ENCODE measurements at places on chromosomes 5 and 9.
A peak's percentile ranks its signal among the peaks of the same experiment; 100 is the strongest.

GRCh38 chr9:137967280-137967953, 89.8 kb downstream of the CACNA1B start:
- no peak for DNase-seq

DNA sequence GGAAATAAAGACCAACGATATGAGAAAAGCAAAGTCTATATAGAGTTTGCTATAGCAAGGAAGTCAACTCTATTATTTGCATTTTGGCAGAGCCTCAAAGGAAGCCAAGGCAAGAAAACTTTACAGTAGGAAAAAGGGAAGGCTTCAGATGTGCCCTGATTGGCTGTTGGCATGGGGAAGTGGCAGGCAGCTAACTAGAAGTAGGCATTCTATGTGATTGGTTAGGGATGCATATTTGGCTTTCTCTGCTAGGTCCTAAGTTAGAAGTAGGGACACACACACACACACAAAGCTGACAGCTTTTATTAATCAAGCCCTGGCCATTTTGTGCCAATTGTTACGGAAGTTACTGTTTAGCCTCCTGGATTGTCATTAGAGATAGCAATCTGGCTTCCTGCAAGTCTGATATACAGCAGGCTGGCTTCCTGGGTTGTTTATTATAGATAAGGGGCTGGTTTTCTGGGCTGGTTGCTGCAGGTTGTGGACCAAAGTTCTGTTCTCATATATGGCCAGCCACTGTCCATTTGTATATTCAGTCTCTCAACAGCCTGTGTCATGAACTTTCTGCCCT, 308.1 kb upstream of the GRAMD2B start:
- DNase-seq, result no peak

DNA sequence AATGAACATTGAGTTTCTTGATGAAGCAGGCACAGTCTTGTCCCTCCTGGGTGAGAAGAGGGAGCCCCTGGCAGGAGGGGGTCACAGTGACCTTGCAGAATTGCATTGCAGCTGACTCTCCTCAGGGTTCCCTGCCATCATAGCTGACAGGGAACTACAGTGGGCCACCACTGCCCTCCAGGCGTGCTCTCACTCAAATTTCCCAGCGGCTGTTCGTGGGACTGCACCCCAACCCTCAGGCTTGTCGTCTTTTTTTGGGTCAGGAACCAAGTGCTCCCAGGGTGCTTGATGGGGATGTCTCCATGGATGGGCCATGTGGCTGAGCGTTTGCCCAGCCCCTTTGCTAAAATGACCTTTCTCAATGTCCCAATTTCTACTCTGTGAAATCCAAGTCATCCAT, 215.8 kb downstream of the MELK start:
- DNase-seq, result no peak

GRCh38 chr5:35133186-35133585, 85.4 kb upstream of the AGXT2 start:
- DNase-seq, result no peak

DNA sequence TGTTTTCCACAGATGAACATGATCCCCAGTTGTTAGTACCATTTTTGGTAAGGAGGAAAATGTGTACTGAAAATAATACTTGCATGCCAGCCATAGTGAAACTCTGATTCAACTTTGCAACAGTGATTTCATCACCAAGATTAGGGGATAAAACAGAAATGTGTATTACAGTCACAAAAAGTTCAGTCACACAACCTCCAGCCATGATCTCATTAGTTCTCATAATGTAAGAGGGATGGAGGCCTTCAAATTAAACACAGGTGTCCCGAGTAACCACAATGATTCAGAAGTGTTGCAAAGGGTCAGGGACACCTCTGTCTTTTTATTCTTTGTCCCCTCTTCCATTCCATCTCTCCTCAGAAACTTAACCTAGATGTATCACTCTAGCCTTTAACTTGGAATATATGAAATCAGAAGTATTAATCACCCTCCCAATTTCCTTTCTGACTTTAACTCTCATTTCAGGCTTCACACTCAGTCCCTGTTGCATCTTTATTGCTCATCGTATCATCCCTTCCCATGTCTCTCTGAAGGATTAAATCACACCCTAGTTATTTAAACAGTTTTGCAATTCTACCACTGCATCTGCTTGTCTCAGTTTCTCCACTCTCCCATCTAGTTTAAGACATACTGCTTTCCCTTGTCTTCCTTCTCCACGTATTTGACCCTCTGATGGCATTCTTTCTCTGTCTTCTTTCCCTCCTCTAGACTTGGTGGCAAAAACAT, 291.2 kb downstream of the ADAMTS6 start:
- no peak for DNase-seq

DNA sequence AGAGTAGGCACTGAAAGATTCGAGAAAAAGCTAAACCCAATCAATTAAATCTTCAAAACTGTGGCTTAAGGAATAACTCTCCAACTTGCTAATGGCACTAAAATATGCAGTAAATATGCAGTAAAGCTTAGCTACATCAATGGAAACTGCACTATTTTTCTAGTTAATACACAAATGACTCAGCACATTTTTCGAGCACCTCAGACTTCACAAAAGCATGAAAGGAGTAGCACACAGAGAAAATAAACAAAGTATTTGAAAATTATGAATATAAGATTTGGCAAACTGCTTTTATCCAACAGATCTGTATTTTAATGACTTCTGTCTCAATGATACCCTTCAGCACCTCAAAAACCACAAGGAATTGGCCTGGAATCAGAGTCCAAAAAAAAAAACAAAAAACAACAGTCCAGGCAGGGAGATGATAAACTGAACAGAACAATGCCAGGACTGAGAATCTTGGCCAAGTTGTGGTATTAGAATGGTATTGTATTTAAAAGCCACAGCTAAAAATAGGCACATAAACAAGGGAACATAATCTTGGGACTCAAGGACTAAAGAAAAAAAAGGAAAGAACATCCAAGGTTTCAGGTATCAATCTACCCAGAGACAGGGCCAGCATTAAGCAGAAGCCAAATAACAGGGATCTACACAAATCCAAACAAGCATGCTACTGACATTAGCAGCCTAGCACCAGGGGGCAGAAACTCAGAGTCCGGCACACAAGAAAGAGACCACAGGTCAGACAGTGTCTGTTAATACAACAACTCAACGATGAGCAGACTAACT, 21.4 kb downstream of the TMEM245 start:
- no peak for DNase-seq

DNA sequence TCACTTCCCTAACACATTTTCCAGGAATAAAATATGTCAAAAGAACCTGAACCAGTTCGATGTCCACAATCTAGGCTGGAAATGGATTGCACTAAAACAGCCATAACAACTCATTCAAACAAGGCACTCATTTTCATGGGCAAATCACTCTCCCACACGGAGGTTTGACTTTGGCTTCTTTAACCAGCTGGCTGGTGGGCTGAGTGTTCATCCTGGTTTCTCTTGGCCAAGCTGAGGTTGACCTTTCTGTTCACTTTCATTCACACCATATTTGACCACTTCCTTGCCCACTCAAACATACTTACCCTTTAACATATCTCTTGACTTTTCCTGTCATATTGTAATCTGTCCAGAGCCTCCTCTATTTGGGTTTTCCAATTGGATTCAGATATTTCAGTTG, 5.4 kb downstream of the IL7R start:
- DNase-seq, result peak; percentile 26

GRCh38 chr9:78236551-78236910, 656 bp downstream of the CEP78 start:
- DNase-seq, result no peak

- no peak for DNase-seq
Measured at GRCh38 chr9:3014178-3014577, 170.3 kb upstream of the PUM3 start.

DNA sequence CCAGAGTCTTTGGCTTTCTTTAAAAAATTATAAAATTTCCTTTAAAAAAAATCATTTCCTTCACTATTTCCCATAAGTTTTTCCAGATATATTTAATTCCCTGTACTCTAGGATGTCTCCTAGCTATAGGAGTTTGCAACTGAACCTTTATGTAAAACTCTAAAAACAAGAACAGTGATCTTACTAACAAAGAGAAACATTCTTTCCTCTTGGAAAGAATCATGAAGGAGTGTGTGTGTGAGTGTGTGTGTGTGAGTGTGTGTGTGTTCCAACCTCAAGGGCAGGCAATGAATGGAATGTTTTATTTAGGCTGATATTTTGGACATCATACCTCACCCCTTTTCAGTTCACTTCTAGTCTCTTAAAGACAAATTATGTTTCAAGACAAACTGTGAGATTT, 309.2 kb downstream of the CEMIP2 start:
- DNase-seq, result no peak

DNA sequence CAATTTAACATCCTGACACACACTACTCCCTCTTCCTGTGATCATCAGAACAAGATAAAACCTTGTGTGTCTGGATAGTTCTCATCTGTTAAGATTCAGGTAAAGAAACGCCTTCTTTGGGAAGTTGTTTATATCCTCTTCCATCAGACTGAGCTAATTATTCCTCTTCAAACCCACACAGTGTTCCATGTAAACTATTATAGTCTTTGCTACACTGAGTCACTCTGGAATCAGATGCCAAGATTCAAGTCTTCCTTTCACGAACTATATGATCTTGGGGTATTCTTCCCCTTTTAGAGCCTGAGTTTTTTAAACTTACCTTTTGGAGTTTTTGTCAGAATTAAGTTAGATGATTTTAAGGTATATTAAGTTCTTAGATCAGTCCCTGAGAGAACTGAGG, 2.0 kb downstream of the OR1J1 start:
- DNase-seq, result no peak

GRCh38 chr9:91978740-91979414, 28.8 kb upstream of the ROR2 start:
- DNase-seq, result no peak

GRCh38 chr9:133532937-133533668, 1.4 kb upstream of the ADAMTSL2 start:
- peak; percentile 33 for DNase-seq

- DNase-seq, result no peak
Measured at GRCh38 chr5:87966213-87966612, 302.4 kb downstream of the TMEM161B start.

DNA sequence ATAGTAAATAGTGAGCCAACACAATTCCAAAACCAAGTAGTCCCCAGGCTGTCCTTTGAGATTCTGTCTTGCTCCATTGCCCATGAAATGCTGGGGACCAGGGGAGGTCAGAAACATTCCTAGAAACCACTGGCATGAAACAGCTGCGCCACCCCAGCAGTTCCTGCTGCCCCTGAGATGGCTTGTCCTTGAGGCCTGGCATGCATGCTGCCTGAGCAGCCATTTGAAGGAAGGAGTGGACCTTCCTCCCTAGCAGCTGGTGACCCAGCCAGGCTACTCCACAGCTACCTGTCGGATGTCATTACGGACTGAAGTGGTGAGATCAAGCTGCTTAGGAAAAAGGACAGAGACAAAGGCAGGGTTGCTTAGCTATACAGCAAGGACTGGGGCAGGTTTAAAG, 260.6 kb downstream of the DENND1A start:
- DNase-seq, result no peak

DNA sequence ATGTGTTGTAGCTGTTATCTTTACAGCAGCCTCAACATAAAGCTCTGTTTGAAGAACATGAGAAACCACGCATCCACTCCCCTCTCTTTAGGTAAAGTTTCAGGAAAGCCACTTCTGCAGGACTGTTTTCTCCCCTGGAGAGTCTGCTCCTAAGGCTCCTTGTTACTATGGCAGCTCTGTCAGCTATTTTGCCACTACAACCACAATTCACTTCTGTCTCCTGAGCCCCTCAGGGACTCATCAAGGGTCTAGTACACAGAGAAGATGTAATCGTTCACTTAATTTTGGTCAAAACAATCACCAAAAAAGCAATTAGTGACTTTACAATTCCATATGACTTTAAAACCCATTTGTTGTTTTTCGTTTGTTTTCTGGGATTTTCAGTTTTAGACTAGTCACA, 157.7 kb downstream of the FBN2 start:
- DNase-seq, result no peak

GRCh38 chr9:92179286-92180001, 64.2 kb upstream of the SPTLC1 start:
- no peak for DNase-seq

DNA sequence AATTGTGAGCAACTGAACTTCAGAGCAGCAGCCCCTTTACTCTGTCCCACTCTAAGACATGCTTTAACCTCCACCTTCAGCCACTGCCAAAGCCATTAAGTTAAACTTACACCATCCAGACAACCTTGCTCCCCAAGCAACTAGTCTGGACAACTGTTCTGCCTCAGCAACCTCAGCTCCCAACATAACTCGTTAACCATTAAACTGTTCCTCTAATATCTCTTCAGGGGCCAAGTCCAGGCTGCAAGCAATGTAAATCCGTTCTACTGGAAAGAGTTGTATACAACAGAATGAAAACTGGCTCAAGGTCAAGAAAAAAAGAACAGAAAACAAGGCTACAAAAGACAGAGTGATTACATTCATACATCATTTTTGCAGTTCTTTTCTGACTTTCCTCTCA, 131.7 kb upstream of the TARS1 start:
- DNase-seq, result no peak

DNA sequence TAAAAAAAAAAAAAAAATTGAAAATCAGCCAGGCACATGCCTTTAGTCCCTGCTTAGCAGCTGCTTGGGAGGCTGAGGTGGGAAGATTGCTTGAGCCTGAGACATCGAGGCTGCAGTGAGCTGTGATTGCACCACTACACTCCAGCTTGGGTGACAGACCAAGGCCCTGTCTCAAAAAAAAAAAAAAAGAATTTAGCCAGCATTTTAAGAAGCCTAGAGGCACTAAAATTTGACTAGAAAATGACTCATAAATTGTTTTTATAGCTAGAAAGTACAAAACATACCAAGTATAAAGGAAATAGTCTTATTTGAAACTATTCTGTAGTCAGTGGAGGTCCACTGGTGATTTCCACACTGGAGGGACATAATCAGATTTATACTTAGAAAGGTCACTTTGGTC, 17.5 kb downstream of the LRRC70 start:
- DNase-seq, result no peak

- DNase-seq, result no peak
Measured at GRCh38 chr5:115351356-115352195, 55.1 kb upstream of the CCDC112 start.

DNA sequence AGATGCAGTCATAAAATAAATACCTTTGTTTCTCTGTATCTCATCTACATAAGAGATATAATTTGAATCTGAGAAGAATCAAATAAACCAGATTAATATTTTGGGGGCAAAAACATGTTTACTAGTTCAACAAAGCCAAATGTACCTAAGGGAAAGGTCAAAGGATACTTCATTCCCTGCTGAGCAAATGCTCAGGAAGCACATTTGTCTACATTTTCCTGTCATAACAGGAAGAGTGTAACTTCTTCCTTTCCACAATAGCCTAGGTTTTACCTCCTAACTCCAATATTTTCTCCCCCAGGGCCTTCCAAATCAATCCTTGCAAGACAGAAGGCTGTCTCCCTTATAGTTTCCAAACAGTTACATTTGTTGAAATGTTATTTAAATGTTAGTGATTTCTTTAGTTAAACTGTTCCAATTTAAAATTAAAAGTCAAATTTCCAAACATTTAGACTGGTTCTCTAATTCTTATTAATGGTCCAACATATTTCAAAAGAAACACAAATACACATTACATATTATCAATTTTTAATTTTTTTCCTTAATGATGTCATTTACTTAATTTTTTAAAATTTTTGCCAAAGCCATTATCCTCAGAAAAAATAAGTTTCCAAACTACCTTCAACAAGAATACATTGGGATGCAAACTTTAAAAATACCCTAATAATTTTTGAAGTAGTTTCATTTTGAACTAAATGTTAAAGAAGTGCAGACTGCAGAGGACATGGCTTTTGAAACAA, 67.8 kb downstream of the MEF2C start:
- no peak for DNase-seq
